ENCODE measurements at places on chromosomes 2 and 18. TPM values are rescaled to one million over a fixed set of nuclear protein-coding genes. Genes with fewer than 3 reads are reported as not detected.

ELOA2 gene
- total RNA-seq = not detected

IL36G gene
- not detected for total RNA-seq

LRRTM4 gene
- total RNA-seq = 5.7 TPM

DLGAP1 gene
- total RNA-seq = 21.7 TPM

FKBP7 gene
- total RNA-seq = 9.8 TPM

ZBTB14 gene
- total RNA-seq = 19.9 TPM

CBLN2 gene
- not detected for total RNA-seq

LRRC30 gene
- total RNA-seq = not detected

FOXI3 gene
- 1.7 TPM for total RNA-seq

IL1RL1 gene
- not detected for total RNA-seq

UPP2 gene
- not detected for total RNA-seq

INHBB gene
- total RNA-seq = 0.07 TPM

TWSG1 gene
- total RNA-seq = 15.1 TPM

PSTPIP2 gene
- total RNA-seq = 0.42 TPM

CXCR2 gene
- not detected for total RNA-seq

CD302 gene
- 0.33 TPM for total RNA-seq

SETBP1 gene
- total RNA-seq = 1.8 TPM

RNF125 gene
- 12.1 TPM for total RNA-seq

ADRA2B gene
- total RNA-seq = 1.9 TPM

WNT6 gene
- total RNA-seq = not detected

SLC30A3 gene
- total RNA-seq = 0.89 TPM

IL18R1 gene
- total RNA-seq = 0.41 TPM

GLI2 gene
- total RNA-seq = 41.4 TPM

GNAL gene
- total RNA-seq = 38.9 TPM

GPATCH11 gene
- 4.8 TPM for total RNA-seq

COPS7B gene
- 43.4 TPM for total RNA-seq

ADI1 gene
- 21.0 TPM for total RNA-seq

RAD51AP2 gene
- total RNA-seq = 0.10 TPM

RIT2 gene
- total RNA-seq = 0.26 TPM

RIOK3 gene
- 23.1 TPM for total RNA-seq

MSTN gene
- total RNA-seq = not detected

SPOPL gene
- 5.1 TPM for total RNA-seq

DPY30 gene
- total RNA-seq = 122 TPM

CCL20 gene
- total RNA-seq = not detected

TTC39C gene
- 16.2 TPM for total RNA-seq

UNC80 gene
- 0.17 TPM for total RNA-seq

FSHR gene
- not detected for total RNA-seq

MAP2 gene
- 1.6 TPM for total RNA-seq

PRKAG3 gene
- not detected for total RNA-seq

CAPN13 gene
- total RNA-seq = 2.3 TPM

DES gene
- total RNA-seq = 18.8 TPM

NEU4 gene
- 0.41 TPM for total RNA-seq

ARPC2 gene
- 146 TPM for total RNA-seq

FER1L5 gene
- total RNA-seq = 0.07 TPM

PMAIP1 gene
- total RNA-seq = 131 TPM

ANTXR1 gene
- 13.2 TPM for total RNA-seq

HOXD10 gene
- total RNA-seq = not detected

CTLA4 gene
- total RNA-seq = not detected

DNAJC5G gene
- total RNA-seq = not detected

SERPINB7 gene
- total RNA-seq = not detected

KLHL30 gene
- total RNA-seq = 0.04 TPM

GPBAR1 gene
- not detected for total RNA-seq

STK39 gene
- total RNA-seq = 20.8 TPM

PLCD4 gene
- not detected for total RNA-seq

PPIG gene
- 25.6 TPM for total RNA-seq

AQP12B gene
- not detected for total RNA-seq

C2orf74 gene
- 6.5 TPM for total RNA-seq

FAM237A gene
- total RNA-seq = not detected

PCGF1 gene
- total RNA-seq = 15.1 TPM

All from H7 (cell line).